Stimulated activated CD8-positive, alpha-beta memory T cell treated with anti-CD3 and anti-CD28 coated beads, Interleukin-4, amount 100 ng/mL, for 1 hour (primary cell): ENCODE measurements at places on chromosomes 2 and 18.

DNA sequence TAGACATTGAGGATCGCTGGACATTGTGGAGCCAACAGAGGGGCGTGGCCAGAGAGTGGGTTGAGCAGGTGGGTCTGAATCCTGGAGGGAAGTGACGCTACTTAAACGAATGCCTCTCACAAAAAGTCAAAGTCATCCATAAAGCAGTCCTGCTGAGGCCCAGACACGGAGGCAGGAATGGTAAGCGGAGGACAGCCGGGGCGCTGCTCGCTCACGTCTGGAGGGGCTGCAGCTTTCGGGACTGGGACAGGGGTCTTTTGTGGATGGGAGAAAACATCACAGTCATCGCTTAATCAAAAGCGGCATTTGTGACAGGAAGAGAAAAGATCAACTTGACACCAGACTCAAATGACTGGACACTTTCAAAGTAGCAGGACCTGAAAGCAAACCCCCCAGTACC lies 88.4 kb downstream of the PTGR3 start:
- DNase-seq = no peak

GRCh38 chr18:28439870-28440269 lies 262.9 kb upstream of the CDH2 start:
- no peak for DNase-seq

DNA sequence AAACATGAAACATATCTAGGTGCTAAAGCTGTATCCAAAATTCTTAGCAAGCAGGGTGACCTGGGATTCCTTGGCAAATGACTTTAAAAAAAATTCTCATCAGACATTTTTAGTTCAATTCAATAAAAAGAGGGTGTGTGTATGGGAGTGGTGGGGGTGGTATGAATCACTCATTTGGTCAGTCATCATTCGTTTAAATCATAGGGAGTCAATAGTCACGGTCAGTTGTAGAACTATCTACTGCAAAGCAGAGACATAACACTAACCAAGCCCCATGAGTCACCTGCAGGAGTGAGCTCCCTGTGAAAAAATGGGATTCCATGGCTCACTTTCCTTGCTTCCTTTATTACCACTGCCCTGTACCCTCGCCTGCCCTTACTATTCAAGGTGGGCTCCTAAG lies 380.6 kb upstream of the TCF4 start:
- DNase-seq = no peak

GRCh38 chr2:48474574-48475298 lies 55.2 kb upstream of the STON1 start:
- no peak for DNase-seq

DNA sequence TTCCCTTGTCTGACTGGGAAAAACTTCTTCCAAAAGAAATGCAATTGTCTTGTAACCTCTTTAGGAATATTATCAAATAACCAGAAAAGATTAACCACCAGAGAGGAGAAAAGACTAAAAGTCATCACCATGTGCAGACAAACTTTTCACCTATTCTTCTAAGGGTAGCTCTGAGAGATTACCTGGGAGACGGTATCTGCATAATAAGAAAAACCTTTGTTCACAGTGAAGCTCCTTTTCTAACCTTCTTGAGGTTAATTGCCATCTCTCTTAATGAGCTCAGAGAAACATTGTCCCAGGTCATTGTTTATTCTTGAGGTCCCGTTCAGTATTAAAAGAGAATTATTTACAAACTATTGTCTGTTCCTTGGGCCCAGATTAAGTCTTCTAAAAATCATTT lies 1091.2 kb upstream of the LRRTM1 start:
- DNase-seq = no peak

DNA sequence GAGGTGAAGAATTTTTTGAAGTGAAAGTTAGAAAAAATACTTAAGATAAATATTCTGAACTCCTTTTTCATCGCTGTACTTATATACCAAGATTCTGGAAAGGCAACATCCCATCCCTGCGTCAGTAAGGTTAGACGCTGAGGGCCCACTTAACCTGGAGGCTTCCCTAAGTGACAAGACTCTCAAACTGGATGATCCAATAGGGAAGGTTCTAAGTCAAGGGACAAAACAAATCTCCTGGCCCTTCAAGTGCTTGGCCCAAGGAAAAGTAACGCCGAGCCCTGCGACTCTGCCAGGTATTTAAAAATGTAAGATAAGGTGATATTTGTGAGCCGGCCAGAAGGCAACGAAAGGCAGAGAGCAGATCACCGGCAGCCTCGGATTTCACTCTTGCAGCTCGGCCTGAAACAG lies 1.3 kb downstream of the STK39 start:
- no peak for DNase-seq

DNA sequence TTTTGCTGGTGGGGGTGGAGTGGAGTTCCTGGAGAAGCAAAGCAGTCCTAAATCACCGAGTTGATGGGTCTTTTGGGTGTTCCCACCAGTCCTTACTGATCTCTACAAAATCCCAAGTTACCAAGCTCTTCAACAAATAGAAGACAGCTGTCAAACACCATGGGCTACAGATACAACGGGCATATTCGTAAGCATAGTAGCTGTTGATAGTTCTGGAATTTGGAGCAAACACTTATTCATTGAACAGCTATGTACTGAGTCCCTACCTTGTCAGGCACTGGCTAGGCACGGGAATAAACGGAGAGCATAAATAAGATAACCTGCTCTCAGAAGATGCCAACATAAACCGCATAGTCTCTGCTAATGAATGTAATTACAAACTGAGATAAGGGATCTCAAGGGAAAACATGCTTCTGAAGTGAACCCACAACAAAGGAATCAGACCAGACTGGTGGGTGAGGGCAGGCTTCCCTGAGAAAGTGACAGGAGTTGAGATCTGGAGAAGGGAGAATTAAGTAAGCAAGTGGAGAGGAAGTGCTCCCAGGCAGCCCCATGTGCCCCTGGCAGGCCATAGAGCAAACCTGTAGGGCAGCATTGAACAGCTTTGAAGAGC lies 947 bp upstream of the ANKRD44 start:
- DNase-seq = no peak

DNA sequence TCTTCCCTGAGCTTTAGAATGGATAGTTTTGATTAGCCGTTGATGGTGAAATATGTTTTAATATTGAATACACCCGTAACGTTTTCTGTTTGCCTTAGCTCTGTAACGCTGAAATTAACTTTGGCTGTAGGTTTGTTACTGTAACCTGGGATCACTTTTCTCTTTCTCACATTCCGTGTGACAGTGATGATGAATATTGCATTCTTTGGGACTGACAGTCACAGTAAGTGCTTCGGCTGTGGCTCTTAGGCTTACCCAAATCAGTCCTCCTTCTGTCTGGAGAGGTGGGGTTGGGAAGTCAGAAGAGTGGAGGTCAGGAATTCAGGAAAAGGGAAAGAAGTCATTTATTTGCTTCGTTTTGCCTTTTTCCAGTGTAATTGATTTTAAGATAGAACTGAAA lies 18.0 kb downstream of the RMC1 start:
- no peak for DNase-seq

DNA sequence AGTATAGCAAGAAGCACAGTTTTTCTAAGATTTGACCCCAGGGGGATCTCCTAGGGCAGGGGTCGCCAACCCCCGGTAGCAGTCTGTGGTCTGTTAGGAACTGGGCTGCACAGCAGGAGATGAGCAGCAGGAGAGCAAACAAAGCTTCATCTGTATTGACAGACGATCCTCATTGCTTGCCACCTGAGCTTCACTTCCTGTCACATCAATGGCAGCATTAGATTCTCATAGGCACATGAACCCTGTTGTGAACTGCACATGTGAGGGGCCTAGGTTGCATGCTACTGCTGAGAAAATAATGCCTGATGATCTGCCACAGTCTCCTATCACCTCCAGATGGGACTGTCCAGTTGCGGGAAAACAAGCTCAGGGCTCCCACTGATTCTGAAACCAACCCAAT lies 136.2 kb downstream of the RGPD3 start:
- no peak for DNase-seq

DNA sequence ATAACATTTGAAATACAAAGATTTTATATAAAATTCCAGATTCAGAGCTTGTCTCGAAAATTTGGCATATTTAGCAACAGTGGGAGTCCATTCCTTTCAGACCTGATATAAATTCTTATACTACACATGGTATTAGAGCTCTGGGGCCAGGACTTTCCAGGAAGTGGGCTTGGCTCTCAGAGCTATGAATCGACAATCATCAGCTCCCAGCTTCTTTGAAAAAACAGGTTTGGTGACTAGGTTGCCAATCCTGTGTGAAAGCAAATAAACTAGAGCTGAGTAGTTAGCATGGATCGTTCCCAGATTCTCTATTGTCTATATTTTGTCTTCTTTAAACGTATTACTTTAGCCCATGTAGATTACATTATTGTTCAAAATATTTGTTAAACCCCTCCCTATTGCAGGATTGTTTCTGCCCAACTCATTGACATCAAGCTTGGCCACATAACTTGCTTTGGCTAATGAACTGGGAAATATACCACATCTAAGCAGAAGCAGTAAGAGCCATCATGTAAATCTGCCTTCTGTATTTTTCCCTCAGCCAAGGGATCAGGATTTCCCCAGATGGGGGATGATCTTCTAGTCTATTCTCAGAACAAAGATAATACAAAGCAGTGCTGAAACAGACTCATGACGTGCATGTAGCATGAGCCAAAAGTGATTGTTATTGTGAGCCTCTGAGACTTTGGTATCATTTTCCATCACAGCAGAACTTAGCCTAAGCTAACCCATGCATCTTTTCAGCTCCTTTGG lies 105.4 kb downstream of the KCNH7 start:
- no peak for DNase-seq

GRCh38 chr2:53315149-53315548 lies 452.5 kb upstream of the CHAC2 start:
- no peak for DNase-seq

GRCh38 chr18:44848644-44849335 lies 168.1 kb downstream of the SETBP1 start:
- DNase-seq = no peak

GRCh38 chr2:189014449-189015138 lies 40.4 kb downstream of the COL3A1 start:
- no peak for DNase-seq

- no peak for DNase-seq
These were observed 677.0 kb upstream of the FANCL start for GRCh38 chr2:58918141-58918540.

DNA sequence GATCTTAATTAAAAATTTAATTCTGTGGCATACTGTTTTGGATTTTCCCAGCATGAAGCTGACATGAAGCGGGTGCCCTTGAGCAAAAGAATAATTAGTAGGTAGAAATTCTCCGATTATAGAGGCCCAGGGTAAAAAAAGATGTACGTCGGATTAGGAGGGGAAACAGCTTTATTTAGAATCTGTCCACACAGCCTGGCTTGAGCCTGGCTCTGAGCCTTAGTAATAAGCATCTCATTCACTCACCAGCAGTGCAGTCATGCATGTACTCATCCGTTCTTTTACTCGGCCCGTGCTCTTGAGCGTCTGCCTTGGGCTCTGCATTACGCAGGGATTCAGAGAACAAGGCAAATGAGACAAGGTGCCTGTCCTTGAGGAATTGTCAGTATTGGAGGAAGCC lies 219.3 kb downstream of the AGAP1 start:
- DNase-seq = no peak

DNA sequence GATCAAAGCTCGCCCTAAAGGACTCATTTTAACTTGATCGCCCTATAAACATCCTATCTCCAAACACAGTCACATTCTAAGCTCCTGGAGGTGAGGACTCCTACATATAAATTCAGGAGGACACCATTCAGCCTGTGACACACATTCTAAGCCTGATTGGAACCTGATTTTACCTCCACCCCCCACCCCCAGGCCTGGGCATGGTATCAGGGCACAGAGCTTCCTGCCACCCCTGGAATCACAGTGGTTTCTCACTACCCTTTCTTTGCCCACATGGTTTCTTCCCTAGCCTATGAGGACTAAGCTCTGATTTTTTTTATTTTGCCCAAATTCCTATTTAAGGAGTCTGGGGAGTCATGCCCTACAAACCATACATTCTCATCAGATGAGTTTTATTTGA lies 428.1 kb upstream of the ID2 start:
- DNase-seq = no peak

GRCh38 chr2:62410926-62411456 lies 95.0 kb downstream of the TMEM17 start:
- DNase-seq = no peak

DNA sequence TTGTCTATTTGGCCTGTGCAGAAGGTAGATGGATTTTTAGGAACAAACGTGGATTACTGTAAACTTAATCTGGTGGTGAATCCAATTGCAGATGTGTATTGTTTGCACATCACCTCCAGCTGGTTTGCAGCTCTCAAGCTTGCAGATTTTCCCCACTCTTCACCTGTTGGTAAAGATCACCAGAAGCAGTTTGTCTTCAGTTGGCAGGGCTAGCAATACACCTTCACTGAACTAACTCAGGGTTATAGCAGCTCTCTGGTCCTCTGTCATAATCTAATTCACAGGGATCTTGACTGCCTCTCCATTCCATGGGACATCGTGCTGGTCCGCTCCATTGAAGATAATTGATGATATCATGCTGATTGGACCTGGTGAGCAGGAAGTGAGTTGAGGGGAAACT lies 181.5 kb downstream of the VAPA start:
- DNase-seq = no peak

DNA sequence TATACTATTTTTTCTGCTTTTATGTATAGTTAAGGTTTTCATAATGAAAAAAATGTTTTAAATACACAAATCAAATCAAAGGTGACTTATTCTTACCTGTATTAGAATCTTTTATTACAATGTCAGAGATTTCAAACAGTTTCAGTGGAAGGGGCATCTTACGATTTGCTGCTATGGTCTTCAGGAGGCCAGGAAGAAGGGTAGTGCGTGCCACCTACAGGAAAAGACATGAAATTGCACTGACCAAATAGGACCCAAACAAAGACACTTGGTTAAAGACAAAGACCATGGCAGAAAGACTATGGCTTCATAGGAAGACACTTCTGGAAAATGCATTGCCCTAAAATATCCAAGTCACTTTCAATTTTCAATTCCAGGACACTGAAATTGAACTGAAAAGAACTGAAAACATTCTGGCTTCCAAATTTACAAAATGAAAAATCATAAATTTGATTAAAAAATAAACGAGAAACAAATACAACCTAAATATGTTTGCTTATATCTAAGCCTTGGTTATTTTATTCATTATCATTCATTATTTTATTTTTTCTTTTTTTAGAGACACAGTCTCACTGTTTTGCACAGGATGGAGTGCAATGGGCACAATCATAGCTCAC lies 42.1 kb downstream of the FARSB start:
- DNase-seq = no peak

DNA sequence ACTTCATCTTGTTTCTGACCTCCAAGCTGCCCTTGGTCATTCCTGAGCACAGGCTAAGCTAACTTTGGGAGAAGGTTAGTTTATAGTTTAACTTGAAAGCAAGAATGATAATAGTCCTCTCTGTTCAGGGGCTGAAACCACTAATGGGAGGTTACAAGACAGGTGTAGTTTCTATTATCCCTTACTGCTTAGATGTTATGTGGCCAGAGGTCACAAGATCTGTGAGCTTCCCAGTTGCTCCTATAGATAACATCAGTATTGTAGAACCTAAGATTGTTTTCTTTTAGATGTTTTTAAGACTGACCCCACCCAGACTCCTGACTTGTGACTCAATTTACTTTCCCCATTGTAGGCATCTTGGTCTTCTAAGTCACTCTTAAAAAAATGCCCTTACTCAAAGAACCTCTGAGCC lies 94.8 kb upstream of the LPIN2 start:
- DNase-seq = no peak
